NCI-H1092 treated with DMSO at 0.1 percent for 48 hours (cell line): ENCODE measurements at places on chromosomes 2 and 18.

GRCh38 chr2:207813942-207814341, 44.2 kb upstream of the FZD5 start:
- DNase-seq: no peak

DNA sequence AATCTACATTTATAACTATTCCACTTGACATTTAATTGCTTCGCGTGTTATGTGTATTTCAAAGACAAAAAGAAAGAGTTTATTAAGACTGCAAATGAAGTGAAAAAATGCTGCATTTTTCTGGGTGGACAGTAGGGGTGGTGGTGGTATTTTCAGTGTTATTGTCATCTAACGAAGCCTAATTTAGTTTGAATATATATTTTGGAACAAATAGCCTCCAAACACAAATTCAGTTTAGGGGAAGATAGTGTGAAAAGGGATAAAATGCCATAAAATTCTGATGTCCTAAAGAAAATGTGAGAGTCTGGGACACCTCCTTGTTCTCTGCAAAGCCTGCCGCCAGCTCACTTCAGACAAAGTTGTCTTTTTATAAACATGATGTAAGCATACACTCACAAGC, 425.1 kb downstream of the NRXN1 start:
- DNase-seq: no peak

DNA sequence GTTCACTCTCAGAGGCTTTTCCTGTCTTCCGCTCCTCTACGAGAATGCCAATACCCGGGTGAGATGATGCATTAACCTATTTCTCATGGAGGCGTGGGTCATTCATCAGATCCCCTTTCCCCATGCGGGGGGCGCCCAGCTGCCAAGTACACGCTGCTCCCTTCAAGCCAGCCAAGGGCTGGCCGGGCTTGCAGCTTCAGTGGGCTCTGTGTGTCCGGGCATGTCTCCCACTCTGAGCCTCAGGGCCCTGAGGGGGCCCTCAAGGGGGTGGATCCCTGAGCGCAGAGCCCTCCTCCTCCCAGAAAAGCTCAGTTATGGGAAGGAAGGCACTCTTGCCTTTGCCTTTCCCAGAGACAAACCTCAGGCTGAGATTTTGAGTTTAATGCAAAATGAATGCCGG, 431.8 kb upstream of the MYT1L start:
- no peak for DNase-seq

DNA sequence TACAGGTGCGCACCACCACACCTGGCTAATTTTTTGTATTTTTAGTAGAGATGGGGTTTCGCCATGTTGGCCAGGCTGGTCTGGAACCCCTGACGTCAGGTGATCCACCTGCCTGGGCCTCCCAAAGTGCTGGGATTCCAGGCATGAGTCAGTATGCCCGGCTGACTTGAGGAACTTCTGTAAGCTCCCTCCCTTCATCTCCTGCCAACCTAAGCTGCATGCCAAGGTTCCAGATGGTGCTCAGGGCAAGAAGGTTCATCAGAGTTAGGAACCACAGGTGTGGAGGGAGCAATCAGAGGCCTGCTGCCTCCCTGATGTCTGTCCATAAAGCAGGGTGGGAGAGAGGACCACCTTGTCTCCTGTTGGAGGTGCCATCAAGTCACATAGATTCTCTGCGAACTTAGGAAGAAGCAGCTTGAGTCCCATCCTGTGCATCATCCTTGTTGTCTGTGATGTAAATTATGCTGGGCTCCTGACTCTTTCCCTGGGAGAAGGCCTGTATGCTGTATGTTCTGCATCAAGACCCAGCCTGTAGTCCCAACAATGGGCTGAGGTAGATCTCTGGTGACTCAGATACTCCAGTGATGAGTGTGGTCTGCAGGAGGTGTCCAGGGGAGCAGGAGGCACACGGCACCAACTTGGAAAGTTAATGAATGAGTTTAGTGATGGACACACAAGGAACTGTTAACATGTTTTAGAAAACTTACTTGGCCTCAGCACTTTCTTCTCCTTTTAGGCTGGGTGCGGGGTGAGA, 53.1 kb downstream of the TMEM17 start:
- DNase-seq: no peak

- no peak for DNase-seq
Measured at GRCh38 chr2:102137138-102137537, 5.4 kb upstream of the IL1R1 start.

- DNase-seq: no peak
Measured at GRCh38 chr2:48207851-48208250, 301.6 kb upstream of the FBXO11 start.

GRCh38 chr2:197294260-197294659, 16.3 kb downstream of the ANKRD44 start:
- DNase-seq: no peak

DNA sequence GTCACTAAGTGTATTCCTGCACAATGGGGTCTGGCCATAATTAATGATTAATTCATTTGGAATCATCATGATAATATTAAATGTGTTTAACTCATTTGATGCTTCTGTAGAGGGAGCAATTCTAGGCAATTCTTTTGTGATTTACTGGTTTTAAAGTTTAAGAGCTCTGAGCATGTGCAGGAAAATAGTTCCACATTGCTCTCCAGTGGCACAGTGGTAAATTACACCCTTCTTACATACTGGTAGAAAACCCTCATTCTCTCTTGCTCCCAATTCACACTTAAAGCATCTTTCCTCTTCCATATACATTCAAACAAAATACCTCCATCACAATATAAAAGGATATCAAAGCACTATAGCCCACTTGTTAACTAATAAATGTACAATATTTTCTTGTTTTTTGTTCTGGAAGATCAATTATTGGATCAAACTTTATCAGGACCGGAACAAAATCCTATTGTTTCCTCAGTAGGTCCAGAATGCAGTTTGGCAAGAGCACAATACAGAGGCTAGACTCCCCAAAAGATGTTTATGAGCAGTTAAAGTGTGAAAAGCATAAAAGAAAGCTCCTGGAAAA, 844.3 kb downstream of the MBD2 start:
- DNase-seq: peak; percentile 77

- DNase-seq: no peak
Measured at GRCh38 chr2:144468823-144469595, 50.9 kb downstream of the ZEB2 start.

DNA sequence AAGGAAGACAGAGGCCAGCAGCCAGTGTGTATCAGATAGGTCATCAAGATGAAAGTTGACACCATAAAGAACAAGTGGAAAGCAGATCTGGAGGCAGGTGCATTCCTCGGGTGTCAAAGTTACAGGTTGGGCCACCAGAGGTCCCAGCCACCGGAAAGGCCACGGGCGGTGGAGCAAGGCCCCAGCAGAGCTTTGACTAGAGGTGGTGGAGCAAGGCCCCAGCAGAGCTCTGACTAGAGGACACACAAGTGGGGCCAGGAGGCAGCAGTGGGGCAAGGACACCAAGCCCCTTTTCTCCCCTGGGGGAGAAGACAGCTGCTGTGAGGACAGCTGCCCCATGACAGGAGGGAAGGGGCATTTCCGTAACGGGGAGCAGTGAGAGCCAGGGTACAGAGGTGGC, 115.1 kb downstream of the GYPC start:
- no peak for DNase-seq

DNA sequence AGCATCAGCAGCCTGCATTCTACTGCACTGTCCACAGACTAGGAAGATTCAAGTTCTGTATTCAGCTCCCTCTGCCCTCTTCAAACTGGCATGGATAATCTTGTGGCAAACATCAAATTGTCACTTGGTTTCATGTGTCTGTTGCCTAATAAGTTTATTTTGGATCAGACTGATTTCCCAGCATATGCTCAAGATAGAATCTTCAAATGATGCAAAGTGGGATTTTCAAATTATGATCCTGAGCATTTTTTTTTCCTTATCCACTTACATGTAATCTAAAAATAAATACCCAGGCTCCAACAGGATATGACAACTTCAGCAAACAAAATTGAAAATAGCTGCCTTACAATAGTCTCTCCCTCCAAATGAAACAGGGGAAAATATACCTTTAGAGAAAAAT, 160.9 kb upstream of the VRK2 start:
- no peak for DNase-seq

DNA sequence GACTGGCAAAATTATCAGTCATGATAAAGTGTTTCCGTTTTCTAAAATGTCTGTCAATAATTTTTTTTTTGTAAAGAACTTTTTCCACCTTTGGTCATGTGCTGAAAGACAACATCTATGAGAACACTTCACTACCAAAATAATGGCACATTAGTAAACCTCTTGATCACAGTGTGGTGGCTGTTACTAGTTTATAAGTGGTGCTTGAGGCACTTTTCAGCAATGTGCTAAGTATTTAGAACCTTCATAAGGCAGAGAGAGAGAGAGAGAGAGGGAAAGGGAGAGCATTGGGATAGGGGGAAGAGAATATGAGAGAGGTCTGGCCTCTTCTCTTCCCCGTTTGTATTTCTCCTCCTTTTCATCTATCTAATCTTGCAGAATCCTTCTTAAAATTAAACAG, 1.1 kb upstream of the NYAP2 start:
- DNase-seq: peak; percentile 42

GRCh38 chr2:102107741-102108070, 34.8 kb upstream of the IL1R1 start:
- no peak for DNase-seq
